Ammon's horn (tissue), 1 donor: ENCODE measurements at places on chromosomes 7 and 10.

DNA sequence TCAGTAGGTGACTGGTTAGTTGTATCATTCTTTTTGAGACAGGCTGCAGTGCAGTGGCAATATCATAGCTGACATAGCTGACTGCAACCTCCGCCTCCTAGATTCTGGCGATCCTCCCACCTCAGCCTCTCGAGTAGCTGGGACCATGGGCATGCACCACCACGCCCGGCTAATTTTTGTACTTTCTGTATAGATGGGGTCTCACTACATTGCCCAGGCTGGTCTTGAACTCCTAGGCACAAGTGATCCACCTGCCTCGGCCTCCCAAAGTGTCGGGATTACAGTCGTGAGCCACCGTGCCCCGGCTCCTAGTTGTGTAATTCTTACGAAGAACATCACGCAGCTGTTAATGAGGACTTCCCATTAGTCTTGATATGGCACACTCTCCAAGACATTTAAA, 123.4 kb upstream of the VKORC1L1 start:
- no peak for DNase-seq

DNA sequence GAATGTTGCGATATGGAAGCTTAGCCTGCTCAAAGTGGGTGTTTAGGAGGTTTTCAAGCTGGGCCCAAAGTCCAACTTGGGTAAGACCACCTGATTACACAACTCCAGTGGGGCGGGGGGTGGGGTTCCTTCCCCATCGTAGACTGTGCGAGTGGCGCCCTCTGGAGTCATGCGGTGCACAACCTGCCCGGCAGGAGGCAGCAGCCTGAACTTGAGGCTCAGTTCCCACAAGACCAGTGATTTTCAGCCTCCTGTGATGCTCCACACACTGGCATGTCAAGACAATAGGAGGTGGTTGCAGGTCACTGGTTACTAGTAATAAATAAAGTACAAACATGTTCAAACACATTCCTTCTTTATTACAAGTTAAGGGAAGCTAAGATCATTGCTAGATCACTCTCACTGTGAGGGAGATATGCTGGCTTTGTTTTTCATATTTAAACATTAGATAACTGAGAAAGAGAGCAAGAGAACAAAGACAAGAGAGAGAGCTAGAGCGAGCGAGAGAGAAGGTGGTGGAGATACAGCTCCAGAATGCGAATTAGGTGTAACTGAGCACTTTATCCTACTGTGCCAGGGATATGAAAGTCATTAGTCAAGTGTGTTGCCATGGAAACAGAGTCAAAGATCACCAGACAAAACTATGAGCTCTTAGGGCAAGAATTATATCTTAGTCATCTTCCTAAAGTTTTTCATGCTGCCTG, 97.4 kb upstream of the BMPER start:
- DNase-seq, result no peak

GRCh38 chr10:32409741-32410140, 36.2 kb upstream of the CCDC7 start:
- DNase-seq, result no peak

- no peak for DNase-seq
Measured at GRCh38 chr10:121041906-121042305, 190.7 kb downstream of the WDR11 start.

DNA sequence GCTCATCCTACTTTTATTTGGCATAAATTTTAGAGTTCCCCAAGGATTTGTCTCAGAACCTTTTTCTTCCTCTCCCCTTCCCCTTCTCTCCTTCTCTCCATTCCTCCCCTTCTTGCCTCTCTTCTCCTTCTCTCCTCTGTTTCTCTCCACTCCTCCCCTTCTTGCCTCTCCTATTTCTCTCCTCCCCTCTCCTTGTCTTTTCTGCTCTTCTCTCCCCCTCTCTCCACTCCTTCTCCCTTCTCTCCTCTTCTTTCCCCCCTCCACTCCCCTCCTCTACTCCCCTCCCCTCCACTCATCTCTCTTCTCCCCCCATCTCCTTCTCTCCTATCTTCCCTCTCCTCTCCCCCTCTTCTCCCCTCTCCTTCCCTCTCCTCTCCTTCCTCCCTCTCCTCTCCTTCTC, 142.7 kb downstream of the CCDC71L start:
- DNase-seq, result no peak

DNA sequence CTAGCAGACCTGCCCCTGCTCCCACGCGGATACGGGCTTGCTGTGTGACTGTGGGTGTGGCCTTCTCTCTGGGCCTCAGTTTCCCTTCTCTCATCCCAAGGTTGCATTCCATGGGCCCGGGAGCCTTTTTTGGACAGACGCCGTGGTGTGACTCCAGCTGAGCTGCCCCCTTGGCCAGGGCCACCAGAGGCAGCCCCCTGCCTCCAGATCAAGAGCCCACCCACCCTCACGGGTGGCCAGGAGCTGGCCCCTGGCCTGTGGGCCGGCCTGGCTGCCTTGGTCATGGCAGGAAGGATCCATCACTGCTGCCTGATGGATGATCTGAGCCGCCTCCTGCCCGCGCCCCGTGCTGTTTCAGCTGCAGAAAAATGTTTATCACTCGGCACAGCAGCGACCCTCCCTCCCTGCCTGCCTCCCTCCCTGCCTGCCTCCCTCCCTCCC, 27.8 kb upstream of the ELFN1 start:
- no peak for DNase-seq

GRCh38 chr10:50508315-50509051, 115.3 kb downstream of the SGMS1 start:
- DNase-seq, result no peak

- DNase-seq, result no peak
Measured at GRCh38 chr10:94549221-94549620, 3.6 kb downstream of the HELLS start.

DNA sequence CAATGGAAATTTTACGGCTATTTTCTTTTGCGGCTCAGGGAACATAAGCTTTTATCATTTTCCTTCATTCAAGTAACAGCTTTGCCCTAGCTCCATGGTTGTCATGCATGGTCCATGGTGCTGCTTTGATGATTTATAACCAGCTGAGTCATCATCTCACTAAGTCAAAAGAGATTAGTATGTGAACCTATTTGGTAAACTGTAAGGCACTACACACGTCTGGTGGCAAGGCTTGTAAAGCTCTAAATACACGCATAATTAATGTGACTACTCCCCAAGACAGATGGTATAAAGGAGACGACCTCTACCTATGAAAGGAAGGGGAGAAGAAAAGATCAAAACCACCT, 340.2 kb downstream of the KCNMA1 start:
- DNase-seq, result peak; percentile 24

DNA sequence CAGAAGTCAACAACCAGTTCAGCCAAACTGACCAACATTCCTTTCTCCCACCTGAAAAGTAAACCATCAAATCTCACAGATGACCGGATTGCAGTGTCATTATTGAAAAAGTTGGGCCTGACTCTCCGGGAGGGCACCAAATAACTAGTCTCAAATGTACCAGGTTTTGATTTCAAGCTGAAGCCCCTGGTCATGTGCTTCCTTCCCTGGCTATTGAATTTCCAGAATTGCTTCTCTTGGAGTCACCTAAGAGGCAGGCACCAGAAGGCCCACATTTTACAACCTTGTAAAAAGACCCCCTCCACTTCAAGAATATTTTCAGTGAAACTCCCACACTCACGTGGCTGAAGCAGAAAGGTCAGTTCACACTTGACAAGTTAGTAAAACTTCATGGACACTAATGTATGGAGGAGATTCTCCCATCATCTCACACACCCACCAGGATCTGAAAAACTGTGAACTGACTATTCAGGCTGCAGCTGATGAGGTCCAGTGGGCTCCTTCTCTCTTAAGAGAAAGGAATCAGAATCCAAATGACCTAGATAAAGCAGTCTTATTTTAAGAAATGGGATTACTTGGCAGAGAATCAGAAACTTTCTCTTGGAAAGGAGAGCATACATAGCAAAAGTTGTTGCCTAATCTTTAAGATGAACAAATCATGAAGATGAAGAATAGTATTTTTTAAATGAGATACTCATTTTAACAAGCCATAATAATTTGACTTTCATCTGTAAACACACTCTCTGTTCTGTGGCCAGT, 53.6 kb downstream of the DLD start:
- DNase-seq, result no peak

DNA sequence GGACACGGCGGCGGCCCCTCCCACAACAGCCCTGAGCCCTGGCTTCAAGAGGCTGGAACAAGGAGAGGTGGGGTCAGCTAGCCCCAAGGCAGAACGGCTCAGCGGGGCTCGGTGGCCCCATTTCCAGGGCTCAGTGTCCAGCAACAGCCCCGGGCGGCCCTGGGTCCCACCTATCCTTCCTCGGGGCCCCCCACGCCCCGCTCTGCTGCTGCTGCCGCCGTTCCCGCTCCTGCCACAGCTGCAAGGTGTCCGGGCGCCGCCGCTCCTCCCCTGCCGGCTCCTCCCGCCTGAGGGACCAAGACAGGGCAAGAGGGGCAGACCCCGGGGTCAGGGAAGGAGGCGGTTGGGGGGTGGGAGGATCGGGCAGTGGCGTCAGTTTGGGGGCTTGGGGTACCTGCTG, 3.4 kb upstream of the SAP25 start:
- no peak for DNase-seq
